ENCODE measurements at places on chromosomes 5 and 9. TPM values are rescaled to one million over a fixed set of nuclear protein-coding genes. Genes with fewer than 3 reads are reported as not detected.
A peak's percentile ranks its signal among the peaks of the same experiment; 100 is the strongest.

The TMEM245 gene
- total RNA-seq = 76.5 TPM

The FUT7 gene
- not detected for total RNA-seq

The TAF1L gene
- total RNA-seq = not detected

The TAS2R1 gene
- not detected for total RNA-seq

- H3K36me3 ChIP-seq = no peaks in the 10 kb centered on the region
- no peak for DNase-seq
- H3K4me1 ChIP-seq = no peaks in the 10 kb centered on the region
- no peak overlapping the region for H3K27ac ChIP-seq
- no peak overlapping the region for H3K4me3 ChIP-seq
- no peaks in the 10 kb centered on the region for H3K27me3 ChIP-seq
These were observed 27.0 kb upstream of the AGGF1 start for GRCh38 chr5:77003246-77003645.

DNA sequence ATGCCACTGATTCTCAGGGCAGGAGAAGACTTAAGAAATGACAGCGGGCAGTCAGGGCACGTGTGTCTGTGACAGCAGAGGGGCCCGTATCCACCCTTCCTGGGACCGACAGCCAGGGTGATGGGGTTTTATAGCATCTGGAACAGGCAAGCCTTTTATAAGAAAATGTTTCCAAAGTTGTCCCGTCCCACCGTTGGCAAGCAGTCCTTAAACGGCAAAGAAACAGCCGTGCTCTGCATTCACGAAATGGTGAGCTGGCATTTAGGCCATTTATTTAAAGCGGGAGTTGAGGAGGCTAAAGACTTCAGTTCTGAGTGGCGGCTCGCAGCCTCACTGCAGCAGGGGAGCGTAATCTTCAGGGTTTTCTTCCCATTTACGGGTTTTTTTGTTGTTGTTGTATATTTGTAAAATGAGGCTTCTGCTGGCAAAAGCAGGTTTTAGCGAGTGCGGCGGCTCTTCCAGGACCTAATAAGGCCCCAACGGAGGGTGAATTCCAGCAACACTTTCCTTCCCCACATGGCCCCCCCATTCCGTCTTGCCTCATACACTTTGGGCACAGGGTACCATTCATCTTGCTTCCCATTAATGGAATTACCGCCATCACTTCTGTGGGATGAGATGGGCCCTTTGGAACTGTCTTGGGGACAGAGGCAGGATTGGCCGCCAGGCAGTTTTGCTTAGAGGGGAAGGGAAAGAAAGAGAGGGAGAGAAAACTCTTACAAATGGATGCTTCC is 15.8 kb downstream of the NEK6 start:
- no peaks in the 10 kb centered on the region for H3K27me3 ChIP-seq
- peak overlapping the region; percentile 17 for H3K4me3 ChIP-seq
- peak overlapping the region; percentile 79 for H3K27ac ChIP-seq
- DNase-seq = no peak

DNA sequence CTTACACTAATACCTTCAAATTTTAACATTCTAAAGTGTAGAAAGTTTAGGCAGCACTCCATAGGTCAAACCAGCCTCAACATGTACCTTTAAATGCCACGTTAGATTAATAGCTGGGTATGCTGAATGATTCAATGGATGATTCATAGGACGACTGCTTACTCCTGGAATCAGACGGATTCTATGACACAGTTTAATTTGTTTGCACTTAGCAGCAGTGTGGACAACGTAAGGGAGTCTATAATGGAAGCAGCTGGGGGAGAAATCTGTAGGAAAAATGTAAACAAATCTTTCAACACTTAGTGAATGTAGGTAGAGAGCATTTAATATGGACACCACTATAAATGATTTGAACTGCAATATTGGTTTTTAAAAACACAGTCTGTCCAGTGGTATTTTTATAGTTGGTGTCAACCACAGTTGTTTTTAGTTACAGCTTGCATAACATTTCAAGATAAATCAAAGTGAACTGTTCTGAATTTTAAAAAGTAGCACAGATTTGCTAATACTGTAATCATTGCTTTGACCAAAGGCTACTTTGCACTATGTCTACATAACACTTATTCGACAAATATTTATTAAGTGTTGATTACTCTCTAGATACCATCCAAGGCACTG is 701.5 kb upstream of the MEF2C start:
- H3K4me3 ChIP-seq = no peak overlapping the region
- no peak for DNase-seq
- H3K4me1 ChIP-seq = no peaks in the 10 kb centered on the region
